ENCODE measurements at places on chromosomes 5 and 9. TPM values are rescaled to one million over a fixed set of nuclear protein-coding genes. Genes with fewer than 3 reads are reported as not detected.

LPAR1 gene
- total RNA-seq = 47.3 TPM

DNA sequence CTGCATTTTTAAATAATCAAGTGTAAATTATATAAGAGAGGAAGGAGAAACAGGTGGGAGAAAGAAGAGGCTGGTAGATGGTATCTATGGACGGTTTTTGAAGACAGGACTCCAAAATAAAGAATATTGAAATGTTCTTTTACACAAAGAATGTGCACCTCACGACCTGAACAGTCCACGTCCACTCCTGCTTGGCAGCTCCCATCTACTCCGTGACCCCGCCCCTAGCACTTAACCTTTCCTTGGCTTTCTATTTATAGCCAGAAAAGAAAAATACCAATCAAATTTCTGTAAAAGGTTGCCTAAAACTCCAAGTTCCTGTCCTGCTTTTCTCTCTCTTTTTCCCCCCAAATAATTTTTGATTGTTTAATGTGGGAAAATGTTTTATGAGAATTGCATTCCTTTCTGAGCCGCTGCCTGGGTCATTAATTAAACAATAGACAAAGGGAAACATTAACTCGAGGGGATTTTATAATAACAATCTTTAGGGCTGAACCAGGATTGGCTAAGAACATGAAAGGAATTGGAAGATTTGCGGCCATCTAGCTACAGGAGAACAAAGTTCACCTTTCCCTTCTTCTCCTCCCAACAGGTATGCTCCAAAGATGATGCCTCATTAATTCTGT is 173.6 kb upstream of the MAP3K1 start:
- no peak for DNase-seq

GRCh38 chr9:109953300-109953699 is 173.3 kb downstream of the PALM2AKAP2 start:
- DNase-seq = no peak

- DNase-seq = no peak
These were observed 483.0 kb downstream of the SEMA5A start for GRCh38 chr5:9062873-9063272.

DNA sequence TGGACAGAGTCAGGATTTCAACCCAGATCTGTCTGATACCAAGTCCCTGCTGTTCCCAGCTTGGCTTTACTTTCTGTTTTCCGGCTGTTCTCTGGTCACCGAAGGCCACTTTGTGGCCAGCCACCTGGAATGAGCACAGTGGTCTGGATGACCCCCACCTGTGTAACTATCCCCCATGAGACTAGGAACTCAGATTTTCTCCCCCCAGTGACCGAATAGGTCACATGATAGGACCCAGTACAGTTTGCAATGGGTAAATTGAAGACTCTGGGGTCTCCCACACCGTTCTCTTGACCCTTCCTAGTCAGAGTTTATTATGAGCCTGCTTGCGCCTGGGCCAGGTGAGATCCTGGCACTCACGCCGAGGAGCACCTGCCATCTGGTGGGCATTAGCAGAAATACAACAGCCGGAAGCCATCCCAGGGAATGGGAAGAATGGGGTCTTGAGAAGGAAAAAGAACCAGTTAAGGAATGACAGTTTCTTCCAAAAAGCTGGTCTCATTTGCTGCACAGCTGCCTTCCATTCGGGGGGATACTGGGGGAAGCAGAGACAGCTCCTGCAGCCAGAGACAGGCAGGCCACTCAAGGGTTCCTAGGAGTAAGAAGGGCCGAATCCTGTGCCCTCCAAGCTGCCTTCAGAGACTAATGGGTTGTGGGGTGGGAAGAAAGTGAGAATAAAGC is 7.1 kb downstream of the PHYHD1 start:
- no peak for DNase-seq

BASP1 gene
- total RNA-seq = 36.1 TPM

APBA1 gene
- 7.7 TPM for total RNA-seq

DNA sequence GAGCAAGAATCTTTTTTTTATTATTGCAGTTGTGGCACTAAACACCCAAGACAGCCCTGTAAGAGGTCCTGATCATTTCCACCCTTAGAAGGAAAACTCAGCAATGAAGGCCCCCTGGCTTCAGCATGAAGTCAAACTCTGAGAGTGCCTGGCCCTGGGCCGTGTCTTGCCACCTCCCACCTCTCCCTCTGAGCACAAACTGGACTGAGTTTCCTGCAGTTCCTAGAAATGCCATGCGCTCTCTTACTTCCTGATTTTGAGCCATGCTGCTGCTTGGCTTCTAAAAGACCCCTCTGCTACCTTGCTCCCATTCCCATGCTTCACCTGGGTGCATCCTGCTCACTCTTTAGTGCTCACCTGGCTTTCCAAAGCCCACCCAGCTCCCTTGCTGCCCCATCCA is 140.4 kb upstream of the KLF9 start:
- DNase-seq = no peak

Data from skin of body (tissue), 3 donors.